ENCODE measurements at places on chromosomes 13 and 19. TPM values are rescaled to one million over a fixed set of nuclear protein-coding genes. Genes with fewer than 3 reads are reported as not detected.

Gene ATP4A
- total RNA-seq: not detected

- no peak for DNase-seq
Observed at GRCh38 chr19:5024282-5024681, 55.4 kb downstream of the KDM4B start.

Gene KLK15
- total RNA-seq: not detected

DNA sequence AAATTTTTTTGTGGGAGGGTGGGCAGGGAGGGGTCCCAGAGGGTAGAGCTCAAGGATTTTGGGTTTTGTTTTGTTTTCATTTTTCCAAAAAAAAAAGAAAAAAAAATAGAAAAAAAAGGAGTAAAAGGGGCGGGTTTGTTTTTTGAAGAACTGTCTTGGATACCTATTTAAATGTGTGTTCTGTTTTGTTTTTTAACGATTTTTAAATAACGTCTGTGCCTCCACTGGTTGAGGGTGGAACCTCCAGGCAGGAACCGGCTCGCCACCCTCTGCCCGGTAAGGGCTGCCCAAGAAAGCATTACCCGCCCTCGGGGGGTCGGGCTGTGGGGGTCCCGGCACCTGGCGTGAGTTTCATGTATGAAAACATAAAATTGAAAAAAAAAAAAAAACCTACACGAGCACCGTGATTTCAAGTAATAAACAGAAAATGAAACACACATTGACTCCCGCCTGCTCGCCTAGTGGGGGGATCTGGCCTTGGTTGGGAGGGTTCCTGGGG is 10.4 kb downstream of the MIDN start:
- no peak for DNase-seq

Measured in activated naive CD4-positive, alpha-beta T cell treated with anti-CD3 and anti-CD28 coated beads, Interleukin-2, amount 50 U/mL, for 72 hours (primary cell).